ENCODE measurements at places on chromosomes 16 and 17. TPM values are rescaled to one million over a fixed set of nuclear protein-coding genes. Genes with fewer than 3 reads are reported as not detected.

Gene PRM2
- total RNA-seq: not detected

Gene CNTNAP4
- total RNA-seq: 9.0 TPM

DNA sequence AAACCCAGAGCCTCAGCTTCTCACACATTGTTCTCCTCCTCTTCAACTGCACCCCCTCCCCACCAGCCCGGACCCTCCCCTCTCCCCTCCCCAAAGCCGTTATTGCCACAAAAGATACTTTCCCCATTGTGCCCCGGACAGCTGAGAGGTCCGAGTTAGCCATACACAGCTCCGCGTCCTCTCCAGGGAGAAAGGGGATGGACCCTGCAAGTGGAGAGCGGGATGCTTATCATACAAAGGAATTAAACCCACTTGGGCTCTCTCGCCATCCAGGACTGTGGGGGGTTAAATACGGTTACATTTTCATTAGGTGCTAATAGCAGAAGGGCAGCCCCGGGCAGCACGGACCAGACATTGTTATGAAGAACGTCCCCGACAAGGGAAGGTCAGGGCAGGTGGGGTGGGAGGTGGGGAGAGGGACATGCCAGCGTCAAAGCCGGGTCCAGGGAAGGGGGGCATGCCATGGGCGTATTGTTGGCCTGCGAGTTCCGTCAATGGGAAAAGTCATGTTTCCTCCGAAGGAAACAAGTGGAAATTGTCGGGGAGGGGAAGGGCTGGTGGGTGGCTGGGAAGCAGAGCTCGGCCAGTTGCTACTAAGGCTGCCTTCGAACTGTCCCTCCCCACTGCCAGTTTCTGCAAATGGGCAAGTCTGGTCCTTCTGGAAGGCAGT, 99.1 kb downstream of the SOX9 start:
- no peak overlapping the region for H3K27ac ChIP-seq
- no peak for DNase-seq
- H3K27me3 ChIP-seq: peaks cover 26% of the 10 kb centered on the region
- H3K36me3 ChIP-seq: no peaks in the 10 kb centered on the region

- DNase-seq: no peak
- peaks cover 35% of the 10 kb centered on the region for H3K27me3 ChIP-seq
- no peak overlapping the region for H3K27ac ChIP-seq
- peaks cover 2% of the 10 kb centered on the region for H3K4me1 ChIP-seq
- H3K36me3 ChIP-seq: no peaks in the 10 kb centered on the region
Observed at GRCh38 chr17:48456589-48456988, 26.6 kb upstream of the SKAP1 start.

DNA sequence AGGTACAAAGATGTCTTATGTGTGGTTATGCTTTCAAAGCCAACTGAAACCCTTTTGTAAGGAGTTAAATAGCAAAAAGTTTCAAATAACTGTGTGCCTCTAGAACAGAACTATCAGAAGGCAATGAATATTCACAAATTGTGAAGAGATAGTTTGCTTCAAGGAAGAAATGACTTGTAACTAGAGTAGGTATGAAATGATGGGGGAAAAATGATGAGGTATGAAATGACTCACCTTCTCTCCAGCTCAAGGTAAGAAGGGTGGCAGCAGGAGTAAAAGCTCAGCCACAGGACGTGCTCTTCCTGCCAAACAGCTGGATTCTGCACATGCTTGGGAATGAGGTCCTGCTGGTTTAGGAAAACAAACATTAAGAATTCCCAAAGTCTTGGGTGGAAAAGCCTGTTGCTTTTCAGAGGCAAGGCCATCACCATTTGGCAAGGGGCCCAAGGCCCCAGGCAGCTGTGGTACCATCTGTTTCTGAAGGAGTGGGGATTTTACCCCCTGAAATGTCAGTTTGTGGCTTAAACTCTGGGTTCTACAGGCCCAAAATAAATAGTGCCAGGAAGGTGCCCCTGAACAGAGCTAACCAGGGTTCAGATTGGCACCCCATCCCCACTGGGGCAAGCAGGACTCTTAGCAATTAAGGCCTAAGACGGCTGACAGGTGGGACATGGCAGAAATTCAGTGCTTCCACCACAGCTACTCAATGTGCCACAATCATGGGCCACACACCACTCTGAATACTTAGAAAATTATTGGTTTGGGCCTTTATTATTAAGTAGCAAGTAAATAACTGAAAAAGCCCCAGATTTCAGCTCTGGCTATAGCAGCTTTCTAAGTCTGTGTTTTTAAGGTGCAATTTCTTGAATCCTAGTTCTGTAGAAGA, 13.3 kb downstream of the HERPUD1 start:
- no peak for DNase-seq
- peaks cover 9% of the 10 kb centered on the region for H3K4me1 ChIP-seq
- H3K27ac ChIP-seq: no peak overlapping the region
- peaks cover 56% of the 10 kb centered on the region for H3K36me3 ChIP-seq
- H3K4me3 ChIP-seq: no peak overlapping the region
- H3K27me3 ChIP-seq: no peaks in the 10 kb centered on the region

Data from muscle of leg (tissue), 16 donors.